ENCODE measurements at places on chromosomes 5 and 9.

GRCh38 chr9:107274953-107275422 lies 8.1 kb upstream of the RAD23B start:
- no peak for DNase-seq

GRCh38 chr9:69393425-69393824 lies 68.4 kb downstream of the ENTREP1 start:
- DNase-seq, result no peak

- no peak for DNase-seq
These were observed 2.6 kb downstream of the OLFM1 start for GRCh38 chr9:135090081-135090480.

- DNase-seq, result no peak
These were observed 173.2 kb downstream of the PRELID2 start for GRCh38 chr5:145661737-145662485.

GRCh38 chr5:149348518-149348917 lies 3.2 kb downstream of the GRPEL2 start:
- no peak for DNase-seq

- DNase-seq, result no peak
These were observed 54.8 kb upstream of the NKD2 start for GRCh38 chr5:953535-954449.

GRCh38 chr9:76624391-76625048 lies 139.7 kb upstream of the PCA3 start:
- DNase-seq, result no peak

- DNase-seq, result no peak
These were observed 50.3 kb upstream of the TMC1 start for GRCh38 chr9:72471096-72471495.

DNA sequence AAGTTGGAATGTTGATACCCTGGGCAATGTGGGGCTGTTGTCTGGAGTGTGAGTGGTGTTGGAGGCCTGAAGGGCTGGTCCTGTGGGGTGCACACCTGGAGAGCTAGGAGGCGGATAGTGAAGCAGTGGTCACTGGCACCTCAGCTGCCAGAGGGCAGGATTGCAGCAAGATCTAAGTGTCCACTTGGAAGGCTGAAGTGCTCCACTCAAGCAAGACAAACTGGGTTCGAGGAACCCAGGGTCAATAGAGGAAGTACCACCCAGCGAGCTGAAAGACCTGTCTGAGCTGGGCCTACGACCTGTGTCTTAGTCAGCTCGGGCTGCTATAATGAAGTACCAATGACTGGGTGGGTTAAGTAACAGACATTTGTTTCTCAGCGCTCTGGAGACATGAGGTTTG lies 39.7 kb upstream of the TJP2 start:
- DNase-seq, result no peak

- DNase-seq, result no peak
These were observed 85.6 kb downstream of the RAD23B start for GRCh38 chr9:107368696-107369095.

DNA sequence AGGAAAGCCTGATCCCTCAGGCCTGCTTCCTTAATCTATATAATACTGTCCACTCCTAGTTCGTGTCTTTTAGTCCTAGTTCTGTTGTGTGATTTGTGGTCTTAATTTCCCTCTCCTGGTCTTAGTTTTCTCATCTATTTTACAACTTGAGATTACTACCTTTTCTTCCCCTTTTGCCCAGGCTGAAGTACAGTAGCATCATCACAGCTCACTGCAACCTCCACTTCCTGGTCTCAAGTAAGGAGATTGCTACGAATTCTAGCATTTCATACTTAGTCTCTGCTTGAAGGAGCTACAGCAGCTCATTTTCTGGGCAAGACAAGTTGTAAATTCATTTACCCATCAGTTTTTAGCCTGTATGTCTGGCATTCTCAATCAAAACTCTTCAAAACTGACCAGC lies 5.5 kb downstream of the TRIM32 start:
- DNase-seq, result no peak

- DNase-seq, result no peak
These were observed 450.3 kb upstream of the CLINT1 start for GRCh38 chr5:158309088-158309807.

- no peak for DNase-seq
These were observed 90.2 kb downstream of the SAXO1 start for GRCh38 chr9:18942801-18943200.

DNA sequence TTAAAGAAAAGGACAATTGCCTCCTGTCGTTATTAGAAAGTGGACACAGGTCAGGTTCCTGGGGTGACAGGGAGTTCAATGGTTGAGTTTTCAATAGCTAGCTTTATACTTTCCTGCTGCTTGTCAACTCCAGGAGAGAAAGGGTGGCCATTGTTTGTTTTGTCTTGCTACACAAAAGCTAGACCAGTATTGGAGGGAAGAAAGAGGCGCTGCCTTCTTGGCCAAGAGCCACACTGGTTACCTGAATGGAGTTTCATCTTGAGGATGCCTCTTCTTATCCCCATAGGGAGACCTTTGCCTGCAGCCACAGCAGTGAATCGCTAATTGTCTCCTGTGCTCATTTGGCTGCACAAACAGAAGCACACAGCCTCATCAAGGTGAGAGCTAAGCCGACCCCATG lies 279.4 kb upstream of the GRIA1 start:
- no peak for DNase-seq

DNA sequence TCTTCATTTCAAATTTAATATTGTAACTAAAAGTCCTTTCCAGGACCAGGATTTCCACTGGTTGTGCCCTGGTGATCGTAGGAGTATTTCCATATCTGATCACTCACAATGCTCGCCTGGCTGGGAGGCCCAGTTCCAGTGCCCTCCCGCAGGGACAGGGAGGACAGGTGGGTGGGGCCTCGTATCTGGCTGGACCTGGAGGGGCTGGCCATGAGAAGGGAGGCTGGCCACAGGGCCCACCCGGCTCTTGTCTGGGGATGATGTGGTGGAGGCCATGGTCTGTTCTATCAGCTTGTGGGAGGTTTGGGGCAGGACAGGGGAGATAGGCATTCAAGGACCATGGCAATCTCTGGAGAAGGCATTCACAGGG lies 286.4 kb downstream of the GADD45G start:
- DNase-seq, result no peak

DNA sequence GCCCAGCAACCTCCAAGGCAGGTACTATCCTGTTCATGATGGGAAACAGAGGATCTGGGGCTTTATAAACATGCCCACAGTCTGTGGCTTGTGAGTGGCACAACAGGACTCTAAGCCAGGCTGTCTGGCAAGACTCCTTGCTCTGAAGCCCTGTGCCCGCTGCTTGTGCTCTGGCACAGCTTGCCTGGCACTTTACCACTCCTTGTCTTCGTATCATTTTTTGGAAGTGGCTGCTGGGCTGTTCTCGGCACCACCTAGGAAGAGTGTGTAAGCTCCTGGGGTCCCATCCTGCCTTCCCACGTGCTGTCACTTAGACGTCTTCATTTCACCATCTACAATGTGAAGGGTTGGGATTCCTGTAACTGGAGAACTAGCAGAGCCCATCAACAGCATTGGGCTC lies 59.3 kb upstream of the GLRX start:
- DNase-seq, result no peak

- DNase-seq, result peak; percentile 62
These were observed at the start of gene SUSD1 for GRCh38 chr9:112174965-112175795. Gene SUSD1 (minus strand): TSS chr9:112175297. CDS start chr9:112175235, 62 bp downstream.

All from GM12892 (cell line).